NCI-H524 (cell line): ENCODE measurements at places on chromosomes 6 and 20.

GRCh38 chr6:1081551-1082284 is 230.2 kb upstream of the FOXQ1 start:
- DNase-seq: no peak

GRCh38 chr6:23420659-23421350 is 705.2 kb upstream of the NRSN1 start:
- DNase-seq: no peak

DNA sequence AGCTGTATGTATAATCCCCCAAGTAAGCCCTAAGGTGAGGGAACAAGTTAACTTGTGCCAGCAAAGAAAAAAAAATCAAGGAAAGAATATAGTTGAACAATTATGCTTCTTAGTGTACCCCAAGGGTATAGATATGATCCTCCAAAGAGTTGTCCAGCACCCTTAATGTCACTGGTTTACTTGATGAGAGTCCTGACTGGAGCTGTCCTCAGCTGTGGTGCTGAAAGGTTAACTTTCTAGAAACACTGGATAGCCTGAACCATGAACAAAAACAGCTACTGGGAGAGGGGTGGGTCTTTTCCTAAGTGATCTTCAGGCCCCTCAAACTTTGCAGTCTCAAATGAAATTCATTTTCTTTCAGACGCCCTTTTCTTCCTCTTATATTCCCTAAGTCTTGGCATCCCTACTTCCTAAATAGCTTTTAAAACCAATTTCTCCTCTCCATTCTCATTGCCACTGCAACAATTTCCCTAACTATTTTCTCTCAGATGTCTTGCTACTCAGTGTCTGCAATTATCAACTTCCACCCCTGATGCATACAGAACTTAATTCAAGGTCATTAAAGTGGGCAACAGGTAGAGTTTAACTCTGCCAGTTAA is 83.5 kb upstream of the PROKR2 start:
- DNase-seq: no peak

DNA sequence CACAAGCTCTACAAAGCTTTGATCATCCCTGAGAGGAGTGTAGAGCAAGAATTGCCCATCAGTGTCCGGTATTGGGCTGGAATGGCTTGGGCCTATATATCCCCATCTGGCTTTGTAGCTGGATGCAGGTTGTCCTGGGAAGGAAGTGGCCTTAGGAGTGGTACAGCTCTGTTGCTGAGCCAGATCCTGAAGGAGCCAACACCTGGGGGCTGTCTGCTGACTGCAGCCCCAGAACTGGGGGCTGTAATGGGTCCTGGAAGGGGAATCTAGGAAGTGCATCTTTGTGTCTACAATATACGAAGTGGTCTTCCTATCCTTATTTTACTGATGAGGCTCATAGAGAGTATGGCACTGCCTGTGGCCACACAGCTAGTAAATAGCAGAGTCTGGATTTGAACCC is 145.9 kb downstream of the CDC5L start:
- DNase-seq: no peak

GRCh38 chr20:51697096-51697826 is 70.9 kb downstream of the ATP9A start:
- no peak for DNase-seq

DNA sequence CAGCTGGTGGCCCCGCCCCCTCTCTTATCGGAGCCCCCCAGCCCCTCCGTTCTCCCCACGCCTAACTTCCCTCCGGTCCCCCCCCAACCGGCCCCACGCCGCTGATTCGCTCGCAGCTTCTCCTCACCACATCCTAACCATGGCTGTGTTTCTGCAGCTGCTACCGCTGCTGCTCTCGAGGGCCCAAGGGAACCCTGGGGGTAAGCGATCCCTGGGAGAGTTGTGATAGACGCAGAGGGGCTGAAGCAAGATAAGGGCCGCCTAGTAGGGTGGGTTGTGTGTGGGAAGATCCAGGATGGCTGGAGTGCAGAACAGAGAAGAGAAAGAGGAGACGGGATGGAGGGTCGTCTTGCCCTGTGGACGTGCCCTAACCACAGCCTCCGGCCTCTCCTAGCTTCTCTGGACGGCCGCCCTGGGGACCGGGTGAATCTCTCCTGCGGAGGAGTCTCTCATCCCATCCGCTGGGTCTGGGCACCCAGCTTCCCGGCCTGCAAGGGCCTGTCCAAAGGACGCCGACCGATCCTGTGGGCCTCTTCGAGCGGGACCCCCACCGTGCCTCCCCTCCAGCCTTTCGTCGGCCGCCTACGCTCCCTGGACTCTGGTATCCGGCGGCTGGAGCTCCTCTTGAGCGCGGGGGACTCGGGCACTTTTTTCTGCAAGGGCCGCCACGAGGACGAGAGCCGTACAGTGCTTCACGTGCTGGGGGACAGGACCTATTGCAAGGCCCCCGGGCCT is at the start of gene MPIG6B:
MPIG6B (plus strand) TSS at position 129 of the 735 bp plus-strand sequence; CDS start at position 140, 11 bp downstream.
- no peak for DNase-seq

DNA sequence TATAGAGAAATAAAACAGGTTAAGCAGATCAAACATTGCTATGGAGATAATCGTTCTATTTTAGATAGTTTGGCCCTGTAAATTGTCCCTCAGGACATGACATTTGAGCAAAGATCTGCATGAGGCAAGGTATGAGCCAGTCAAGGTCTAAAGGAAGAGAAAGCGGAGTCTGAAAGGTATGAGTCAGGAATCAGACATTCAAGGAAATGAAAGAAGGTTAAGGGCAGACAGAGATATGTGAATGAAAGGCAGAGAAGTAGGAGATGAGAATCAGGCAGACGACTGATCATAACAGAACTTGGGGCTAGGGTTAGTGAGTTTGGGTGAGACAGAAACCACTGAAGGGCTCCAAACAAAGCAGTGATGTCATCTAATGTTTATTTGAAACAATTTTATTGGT is 775.8 kb downstream of the MAFB start:
- DNase-seq: no peak

DNA sequence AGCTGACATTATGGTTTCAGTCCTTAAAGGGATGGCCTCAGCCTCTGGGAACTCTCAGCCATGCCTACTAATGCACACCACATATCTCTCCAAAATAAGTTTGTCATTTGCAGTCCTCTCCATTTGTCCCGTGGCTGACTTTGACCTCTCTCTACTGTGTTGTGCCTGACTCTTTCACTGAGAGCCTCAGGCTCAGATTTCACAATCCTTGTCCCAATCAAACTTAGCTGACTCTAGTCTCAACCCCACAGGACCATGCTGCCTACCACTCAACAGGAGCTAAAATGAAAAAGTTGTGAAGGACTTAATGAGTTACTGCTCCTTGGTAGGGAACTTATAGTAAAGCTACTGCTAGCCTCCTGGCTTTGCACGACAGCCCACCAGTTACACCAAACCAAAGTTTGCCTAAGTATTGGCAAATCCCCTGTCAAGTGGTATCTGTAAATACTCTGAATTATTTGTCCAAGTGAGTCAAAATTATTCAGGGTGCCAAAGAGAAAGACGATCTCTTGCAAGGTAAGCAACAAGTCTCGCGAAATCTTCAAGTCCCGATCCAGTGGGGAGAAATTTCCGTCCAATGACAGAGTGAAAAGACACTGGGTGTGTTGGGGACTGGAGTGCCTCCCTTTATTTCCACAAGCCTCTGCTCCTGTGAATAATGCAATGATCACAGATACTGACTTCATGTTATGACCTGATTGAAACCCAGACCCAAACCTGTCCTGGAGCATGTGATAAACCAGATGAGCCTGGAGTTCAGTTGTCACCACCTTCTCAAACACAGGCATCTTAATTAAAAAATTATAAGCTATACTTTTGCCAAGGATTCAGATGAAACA is 124.4 kb upstream of the FOXQ1 start:
- DNase-seq: no peak
